ENCODE measurements at places on chromosomes 3 and 15.

DNA sequence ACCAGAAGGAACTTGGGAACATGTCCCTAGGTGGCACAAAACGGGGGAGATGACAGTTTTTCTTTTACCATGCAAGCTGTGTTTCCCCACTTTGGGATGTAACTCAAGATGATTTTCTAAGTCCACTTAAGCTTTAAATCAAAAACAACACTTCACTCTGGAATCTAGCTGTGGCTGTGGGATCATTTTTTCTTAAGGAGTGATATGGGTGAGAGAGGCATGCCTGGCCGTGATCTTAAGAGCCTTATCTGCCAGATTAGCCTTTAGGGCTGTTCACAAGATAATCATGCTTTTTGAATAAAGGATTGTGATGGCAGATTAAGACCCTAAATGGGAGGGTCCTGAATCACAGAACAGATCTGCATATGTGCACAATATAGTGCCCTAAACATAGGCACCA lies 384.8 kb upstream of the SEMA6D start:
- no peak for DNase-seq

DNA sequence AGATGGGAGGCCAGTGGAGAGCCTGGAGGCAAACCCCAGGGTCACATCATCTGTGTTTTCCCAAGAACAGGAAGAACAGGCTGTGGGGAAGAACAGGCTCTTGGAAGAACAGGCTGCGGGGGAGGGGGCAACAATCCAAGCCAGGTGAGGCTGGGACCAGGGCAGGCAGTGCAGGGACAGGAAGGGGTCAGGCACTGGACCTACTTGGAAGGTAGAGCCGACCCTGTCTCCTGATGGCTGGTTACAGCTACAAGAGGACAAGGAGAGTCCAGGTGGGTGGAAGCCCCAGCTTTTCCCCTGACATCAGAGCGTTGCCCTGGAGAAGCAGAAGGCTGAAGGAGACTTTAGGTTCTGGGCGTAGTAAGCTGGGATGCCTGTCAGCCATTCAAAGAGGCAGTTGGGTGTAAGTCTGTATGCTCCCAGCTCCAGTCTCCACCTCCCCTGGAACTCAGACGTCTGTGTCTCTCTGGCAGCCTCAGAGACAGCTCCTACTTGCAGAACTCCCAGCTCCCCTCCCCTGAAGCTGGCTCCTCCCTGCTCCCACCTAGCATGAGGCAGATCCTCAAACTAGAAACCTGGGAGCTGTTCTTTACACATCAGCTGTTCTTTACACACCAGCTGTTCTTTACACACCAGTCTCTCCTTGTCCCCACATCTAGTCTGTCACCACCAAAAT lies 130.9 kb downstream of the DNAJB8 start:
- no peak for DNase-seq

DNA sequence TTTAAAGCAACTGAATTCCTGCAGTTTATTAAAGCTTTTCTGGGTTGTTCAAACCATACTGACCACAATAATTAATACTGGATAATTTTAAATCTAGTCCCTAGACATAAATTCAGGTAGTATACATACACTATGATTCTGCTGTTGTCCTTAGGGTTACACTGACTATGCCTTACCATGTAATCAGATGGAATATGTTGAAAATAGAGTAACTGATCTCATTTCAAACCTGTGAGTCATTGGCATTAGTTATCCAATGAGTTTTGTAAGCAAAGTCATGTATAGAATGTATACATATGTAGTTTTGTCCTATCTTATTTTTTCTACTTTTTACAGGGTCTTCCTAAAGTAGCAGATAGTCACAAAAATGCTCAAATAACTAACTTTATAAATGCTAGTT lies 517.1 kb upstream of the CCDC54 start:
- no peak for DNase-seq

DNA sequence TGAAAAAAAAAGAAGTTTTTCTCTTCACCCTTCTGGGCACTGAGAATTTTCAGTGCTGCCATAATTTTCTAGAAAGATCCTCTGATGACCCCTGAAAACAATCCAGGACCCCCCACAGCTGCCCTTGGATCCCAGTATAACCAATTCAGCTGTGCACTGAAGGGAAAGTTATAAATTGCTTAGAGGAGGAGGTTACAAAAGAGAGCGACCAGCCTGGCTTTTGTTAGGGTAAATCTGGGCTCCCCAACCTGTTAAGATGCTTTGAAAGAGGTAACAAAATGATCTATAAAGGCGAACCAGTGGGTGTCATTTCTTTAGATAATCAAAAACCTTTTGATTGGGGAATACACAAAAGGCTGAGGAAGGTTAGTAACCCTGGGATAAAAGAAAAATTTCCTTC lies 407.9 kb upstream of the ATP11B start:
- no peak for DNase-seq

- no peak for DNase-seq
Observed at GRCh38 chr3:111607240-111607920, 12.2 kb upstream of the ZBED2 start.

- DNase-seq, result no peak
Observed at GRCh38 chr15:65632780-65633375, 11.1 kb downstream of the SLC24A1 start.

- DNase-seq, result no peak
Observed at GRCh38 chr3:106288781-106289180, 420.0 kb upstream of the CBLB start.

DNA sequence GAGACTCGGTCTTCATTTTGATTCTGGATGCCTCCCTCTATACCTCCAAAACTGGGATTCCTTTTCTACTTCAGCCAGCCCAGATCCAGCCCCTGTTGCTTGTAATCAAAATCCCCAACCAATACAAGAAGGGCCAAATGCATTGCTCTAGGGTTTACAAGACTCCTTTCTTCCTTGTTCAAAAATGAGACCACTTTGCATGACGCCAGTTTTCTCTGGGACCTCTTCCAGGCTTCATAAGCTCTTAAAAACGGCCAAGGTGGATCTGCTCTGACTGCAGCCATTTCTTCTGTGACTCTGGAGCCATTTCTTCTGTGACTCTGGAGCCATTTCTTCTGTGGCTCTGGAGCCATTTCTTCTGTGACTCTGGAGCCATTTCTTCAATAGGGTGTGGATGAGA lies 71.9 kb downstream of the ADAMTS17 start:
- no peak for DNase-seq
